Endodermal cell (in vitro differentiated cells): ENCODE measurements at places on chromosomes 4 and X.

DNA sequence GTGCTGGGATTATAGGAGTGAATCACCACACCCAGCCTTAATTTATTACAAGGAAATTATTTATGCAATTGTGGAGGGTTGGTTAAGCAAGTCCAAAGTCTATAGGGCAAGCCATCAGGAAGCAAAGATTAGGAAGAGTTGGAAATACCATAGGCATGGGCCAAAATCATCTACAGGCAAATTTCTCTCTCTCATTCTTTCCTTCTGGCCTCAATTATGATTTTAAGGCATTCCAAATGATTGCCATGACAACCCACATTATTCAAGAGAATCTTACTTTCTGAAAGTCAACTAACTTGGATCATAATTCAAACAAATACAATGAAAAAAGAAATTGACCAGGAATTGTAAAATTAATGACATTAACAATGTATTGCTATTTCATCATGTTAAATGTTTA is 400.8 kb downstream of the GPM6A start:
- no peak for DNase-seq

- DNase-seq = no peak
Observed at GRCh38 chrX:35122756-35123155, 180.2 kb downstream of the FAM47B start.

- no peak for DNase-seq
Observed at GRCh38 chrX:46575991-46576392, 2.4 kb downstream of the CHST7 start.

DNA sequence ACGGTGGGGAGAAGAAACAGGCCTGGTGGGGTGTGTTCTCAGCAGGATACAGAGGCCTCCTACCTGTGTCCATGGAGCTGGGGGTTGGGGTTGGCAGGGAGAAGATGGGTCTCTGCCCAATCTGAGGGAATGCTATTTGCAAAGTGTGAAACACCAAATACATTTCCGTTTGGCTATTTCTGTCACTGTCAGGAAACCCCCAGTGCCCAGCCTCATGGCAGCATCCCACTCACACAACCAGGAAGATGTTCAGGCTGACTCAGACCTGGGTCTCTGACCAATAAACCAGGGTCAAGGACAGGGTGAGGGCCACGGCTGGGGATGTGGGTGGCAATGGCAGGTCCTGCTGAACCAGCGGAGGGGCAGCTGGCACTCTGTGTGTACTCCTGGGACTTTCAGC is 41.3 kb downstream of the BCOR start:
- no peak for DNase-seq

- peak; percentile 71 for DNase-seq
Observed at GRCh38 chr4:46844325-46844917, 64.6 kb downstream of the COX7B2 start.

GRCh38 chr4:2685541-2685940 is 70.6 kb downstream of the TNIP2 start:
- DNase-seq = no peak

GRCh38 chr4:169984173-169984572 is 42.0 kb downstream of the MFAP3L start:
- DNase-seq = no peak

DNA sequence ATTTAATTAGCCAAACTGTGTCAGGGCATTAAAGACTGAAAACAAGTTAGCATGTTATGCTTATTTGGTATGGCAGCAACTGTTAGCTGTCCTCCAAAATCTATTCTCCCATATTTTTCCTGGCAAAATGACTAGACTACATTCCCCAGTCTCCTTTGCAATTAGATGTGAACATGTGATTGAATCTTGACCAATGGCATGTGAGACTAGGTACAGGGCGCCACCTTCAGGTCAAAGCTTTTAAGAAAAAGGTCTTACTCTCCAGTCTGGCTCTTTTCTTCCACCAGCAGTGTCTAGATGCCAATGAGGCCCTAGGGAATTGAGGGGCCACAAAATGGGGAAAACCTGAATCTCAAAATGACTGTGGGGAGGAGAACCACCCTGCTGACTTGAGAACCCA is 408.2 kb downstream of the SMARCA1 start:
- peak; percentile 88 for DNase-seq

DNA sequence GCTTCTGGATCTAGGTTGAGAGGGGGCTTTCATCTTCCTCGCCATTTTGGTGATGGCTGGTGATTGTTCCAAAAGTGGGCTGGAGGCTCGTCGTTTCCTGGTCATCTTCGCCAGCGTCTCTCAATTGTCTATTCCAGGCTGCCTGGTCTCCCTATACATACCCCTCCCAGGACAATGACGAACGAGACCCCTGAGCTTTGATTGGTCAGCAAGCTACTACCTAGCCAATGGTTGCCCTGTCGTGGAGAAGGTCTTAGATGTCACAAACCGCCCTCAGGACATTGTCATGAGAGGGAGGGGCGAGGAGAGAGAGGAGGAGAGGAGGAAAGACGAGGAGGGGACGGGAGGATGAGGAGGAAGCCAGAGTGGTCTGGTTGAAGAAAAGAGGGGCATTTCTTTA is 7.7 kb upstream of the MAGEA4 start:
- no peak for DNase-seq

GRCh38 chr4:5685296-5685695 is 23.1 kb downstream of the EVC2 start:
- DNase-seq = no peak
